ENCODE measurements at places on chromosomes 7 and 10.
A peak's percentile ranks its signal among the peaks of the same experiment; 100 is the strongest.

GRCh38 chr7:135808206-135808605, 59.6 kb upstream of the FAM180A start:
- DNase-seq: no peak

GRCh38 chr7:43905956-43906330, 453 bp downstream of the URGCP start:
- DNase-seq: peak; percentile 76

DNA sequence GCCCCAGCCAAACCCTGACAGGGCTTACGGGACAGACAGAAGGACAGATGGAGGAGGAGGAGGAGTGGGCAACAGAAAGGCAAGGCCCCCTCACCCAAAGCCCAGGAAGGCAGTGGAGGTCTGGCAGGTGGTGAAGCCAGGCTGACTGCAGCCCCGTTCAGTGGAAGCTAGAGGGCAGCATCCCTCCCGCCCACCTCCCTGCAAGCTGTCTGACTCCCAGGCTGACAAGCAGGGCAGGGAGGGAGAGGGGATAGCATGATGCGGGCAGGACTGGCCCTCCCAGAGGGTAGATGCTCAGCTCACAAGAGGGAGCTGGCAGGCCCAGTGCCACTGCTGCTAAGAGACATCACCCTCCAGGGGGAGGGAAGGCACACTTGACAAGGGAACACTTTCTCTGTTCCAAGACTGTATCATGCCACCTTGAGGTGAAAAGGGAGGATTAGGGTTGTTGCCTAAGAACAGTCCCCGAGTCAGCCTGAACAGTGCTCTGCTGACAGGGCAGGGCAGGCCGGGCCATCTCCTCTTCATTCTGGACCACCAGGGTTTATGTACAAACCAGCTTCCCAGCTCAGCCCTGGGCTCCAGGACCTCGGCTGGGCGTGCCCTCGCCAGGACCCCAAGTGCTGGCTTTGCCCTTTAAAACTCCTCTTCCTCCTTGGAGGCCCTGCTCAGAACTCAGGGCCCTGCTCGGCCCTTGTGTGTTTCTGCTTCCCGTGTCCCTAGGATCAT, 61.8 kb downstream of the RASGEF1A start:
- peak; percentile 93 for DNase-seq

DNA sequence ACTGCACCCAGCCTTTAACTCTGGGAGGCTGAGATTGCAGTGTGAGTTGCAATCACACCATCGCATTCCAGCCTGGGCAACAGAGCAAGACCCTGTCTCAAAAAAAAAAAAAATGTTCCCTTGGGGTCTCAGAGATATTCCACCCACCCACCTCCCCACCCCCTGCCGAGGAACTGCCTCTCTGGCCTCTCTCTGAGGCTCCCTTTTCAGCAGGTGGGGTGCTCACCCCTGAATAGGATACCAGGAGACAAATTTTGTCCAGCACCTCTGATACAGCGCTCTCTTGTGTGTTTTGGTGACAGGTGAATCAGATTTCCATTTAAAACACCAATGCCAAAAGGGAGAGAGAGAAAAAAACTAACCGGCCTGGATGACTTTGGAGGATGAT, 92.6 kb upstream of the KIF5B start:
- no peak for DNase-seq

GRCh38 chr10:241966-242643, 106.8 kb downstream of the ZMYND11 start:
- no peak for DNase-seq

- DNase-seq: no peak
Measured at GRCh38 chr7:20541608-20542349, 73.7 kb upstream of the ABCB5 start.

DNA sequence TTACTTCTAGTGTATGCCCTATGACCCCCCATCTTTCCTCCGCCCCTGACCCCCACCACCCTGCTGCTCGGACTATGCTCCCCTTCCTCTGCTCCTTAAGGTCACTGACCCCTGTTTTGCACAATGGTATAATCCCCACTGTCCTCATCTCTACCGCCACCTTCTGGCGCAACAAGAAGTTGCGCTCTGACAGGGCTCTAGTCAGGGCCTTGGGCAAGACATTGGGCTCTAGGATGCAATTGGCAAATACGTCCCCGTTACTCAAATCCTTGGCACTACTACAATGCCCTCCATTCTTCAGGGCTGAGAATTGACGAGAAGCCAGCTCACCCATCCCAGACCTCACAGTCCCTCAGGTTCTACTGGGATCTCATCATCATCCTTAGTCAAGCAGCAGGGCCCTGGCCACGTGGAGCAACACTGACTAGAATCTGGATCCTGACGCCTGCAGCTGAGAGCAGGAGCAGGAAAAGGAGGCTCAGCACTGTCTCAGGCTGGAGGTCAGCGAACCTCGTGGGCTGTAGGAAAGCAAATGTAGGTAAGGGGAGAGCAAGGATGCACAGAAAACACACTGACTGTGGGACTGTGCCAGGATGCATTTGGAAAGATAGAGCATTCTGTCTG, 10.6 kb downstream of the LRIT2 start:
- DNase-seq: peak; percentile 91

DNA sequence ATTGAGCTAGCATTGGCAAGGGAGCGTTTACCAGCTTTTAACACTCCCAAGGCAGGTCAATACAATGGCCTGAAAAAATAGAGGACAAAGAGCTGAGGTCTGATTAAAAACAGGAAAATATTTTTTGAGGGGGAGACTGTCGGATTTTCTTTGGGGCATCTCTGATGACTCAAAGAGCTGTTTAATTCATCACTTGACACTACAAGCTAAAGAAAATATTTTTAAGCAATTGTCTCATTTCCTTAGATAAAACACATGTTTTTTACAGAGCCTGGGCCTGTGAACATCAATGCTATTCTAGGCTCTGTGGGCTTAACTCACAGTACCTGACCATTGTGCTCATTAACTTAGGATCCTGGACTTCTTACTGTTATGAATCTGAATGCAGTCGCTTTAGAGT, 100.8 kb downstream of the NRP1 start:
- DNase-seq: no peak

GRCh38 chr7:87216701-87217508, 2.6 kb downstream of the TMEM243 start:
- no peak for DNase-seq

GRCh38 chr7:4058158-4058557, 623.9 kb upstream of the FOXK1 start:
- DNase-seq: no peak

GRCh38 chr10:126670895-126671261, 385 bp upstream of the C10orf90 start:
- DNase-seq: no peak

- DNase-seq: peak; percentile 69
Measured at GRCh38 chr7:37285706-37286453, 162.8 kb downstream of the ELMO1 start.

DNA sequence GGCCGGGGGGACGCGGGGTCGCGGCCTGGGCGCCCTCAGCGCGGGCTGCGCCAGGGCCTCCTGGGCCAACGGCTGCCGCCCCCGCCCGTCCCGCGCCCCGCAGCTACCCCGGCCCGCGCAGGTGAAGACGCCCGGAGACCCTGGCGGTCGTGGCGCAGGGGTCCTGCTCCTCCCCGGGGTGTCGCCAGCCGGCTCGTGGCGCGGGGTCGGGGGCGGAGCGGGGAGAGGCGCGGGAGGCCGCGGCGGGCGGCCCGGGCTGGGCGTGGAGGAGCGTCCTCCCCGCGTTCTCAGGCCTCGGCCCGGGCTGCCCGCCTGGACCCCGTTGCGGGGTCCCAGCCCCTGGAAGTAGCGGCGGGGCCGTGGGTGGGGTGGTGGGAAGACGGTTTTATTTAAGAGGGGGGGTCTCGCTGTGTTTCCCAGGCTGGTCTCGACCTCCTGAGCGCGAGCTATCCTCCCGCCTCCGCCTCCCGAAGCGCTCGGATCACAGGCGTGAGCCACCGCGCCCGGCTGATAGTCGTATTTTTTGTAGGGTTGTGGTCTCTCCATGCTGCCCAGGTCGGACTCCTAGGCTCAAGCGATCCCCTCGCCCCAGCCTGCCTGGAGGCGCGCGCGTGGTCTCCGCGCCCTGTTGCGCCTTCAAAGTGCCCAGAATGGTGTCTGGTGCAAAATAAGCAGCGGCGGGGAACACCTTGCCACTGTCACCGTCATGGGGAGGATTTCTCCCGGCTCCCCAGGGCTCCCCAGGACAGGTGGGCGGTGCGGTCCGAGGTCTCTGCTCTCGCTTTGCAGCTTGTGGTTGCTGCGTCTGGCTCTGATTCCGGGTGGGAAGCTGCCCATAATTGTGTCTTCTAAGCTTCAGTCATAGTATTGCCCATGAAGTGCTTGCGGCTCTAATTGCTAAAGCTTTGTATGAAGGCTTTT, 15.3 kb upstream of the SUN1 start:
- peak; percentile 79 for DNase-seq

DNA sequence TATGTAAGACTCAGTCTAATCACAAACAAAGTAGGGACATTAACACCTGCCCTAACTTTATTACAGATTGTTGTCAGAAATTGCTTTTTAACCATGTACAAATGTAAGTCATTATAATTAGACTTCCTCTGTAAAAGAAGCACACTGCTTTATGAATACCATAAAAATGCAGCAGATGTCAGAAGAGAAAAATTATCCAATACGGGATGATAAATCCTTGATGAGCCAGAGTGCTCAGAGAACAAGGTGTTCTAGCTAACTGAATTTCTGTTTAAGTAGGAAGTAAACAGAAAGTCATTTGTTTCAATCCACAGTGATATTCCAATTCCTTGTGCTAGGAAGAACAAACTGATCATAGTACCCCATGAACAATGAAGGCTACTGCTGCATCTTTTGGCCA, 54.6 kb upstream of the BMPER start:
- no peak for DNase-seq

GRCh38 chr10:131135716-131136115, 175.8 kb downstream of the TCERG1L start:
- DNase-seq: no peak

GRCh38 chr7:152137476-152138025, 112.1 kb downstream of the GALNT11 start:
- DNase-seq: no peak

GRCh38 chr10:18554479-18554878, 96.9 kb downstream of the NSUN6 start:
- no peak for DNase-seq

- DNase-seq: no peak
Measured at GRCh38 chr10:63886281-63887022, 365.3 kb downstream of the REEP3 start.

GRCh38 chr7:94975336-94975735, 67.9 kb downstream of the PPP1R9A start:
- no peak for DNase-seq
